ENCODE measurements at places on chromosomes 6 and 20.
A peak's percentile ranks its signal among the peaks of the same experiment; 100 is the strongest.

DNA sequence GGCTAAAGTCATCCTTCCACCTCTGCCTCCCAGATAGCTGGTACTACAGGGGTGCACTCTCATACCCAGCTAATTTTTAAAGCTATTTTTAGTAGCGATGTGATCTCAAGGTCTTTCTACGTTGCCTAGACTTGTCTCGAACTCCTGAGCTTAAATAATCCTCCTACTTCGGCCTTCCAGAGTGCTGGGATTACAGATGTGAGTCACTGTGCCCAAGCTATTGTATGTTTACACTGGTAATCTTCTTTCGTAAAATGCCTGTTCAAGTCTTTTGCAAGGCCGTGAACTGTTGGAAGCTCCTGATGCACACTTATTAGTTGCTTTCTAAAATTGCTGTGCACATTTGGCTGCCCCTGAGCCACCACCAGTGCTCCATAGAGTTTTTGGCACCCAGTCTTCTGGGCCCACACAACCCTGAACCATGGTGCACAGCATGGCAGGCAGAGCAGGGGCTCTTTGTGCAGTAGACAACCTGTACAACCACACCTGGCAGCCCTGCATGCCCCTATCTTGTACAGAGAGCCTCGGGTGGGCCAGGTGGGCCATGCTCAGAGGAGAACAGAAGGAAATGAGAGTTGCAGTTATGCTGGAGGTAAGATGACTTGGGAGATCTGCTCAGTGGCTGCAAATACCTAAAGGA is 33.3 kb downstream of the PDRG1 start:
- no peak for DNase-seq

DNA sequence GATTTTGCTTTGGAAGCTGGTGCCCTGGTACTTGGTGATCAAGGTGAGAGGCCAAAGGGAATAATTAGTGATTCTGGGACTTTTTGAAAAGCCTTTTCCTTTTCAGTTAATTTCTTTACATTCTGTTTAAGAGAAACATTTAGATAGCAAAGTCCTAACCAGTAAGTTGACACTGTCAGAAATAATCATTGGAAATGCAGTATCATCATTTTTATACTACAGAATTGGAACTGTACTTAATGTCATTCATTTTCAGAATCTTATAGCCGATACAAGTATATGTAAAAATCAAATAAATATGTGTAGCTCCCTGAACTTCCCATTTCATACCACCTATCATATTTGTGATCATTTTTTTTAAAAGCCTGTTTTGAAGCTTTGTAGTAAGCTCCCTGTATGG is 27.5 kb downstream of the MCM8 start:
- DNase-seq: no peak

GRCh38 chr20:2656471-2657117 is 4.2 kb downstream of the NOP56 start:
- DNase-seq: no peak

- no peak for DNase-seq
These were observed 904 bp upstream of the UST start for GRCh38 chr6:148745926-148746325.

GRCh38 chr20:18276821-18277220 is 11.5 kb upstream of the ZNF133 start:
- DNase-seq: peak; percentile 91

- DNase-seq: no peak
These were observed 39.7 kb upstream of the ZFP64 start for GRCh38 chr20:52231230-52231746.

- DNase-seq: peak; percentile 58
These were observed 35.5 kb upstream of the ZFAND3 start for GRCh38 chr6:37783856-37784584.

DNA sequence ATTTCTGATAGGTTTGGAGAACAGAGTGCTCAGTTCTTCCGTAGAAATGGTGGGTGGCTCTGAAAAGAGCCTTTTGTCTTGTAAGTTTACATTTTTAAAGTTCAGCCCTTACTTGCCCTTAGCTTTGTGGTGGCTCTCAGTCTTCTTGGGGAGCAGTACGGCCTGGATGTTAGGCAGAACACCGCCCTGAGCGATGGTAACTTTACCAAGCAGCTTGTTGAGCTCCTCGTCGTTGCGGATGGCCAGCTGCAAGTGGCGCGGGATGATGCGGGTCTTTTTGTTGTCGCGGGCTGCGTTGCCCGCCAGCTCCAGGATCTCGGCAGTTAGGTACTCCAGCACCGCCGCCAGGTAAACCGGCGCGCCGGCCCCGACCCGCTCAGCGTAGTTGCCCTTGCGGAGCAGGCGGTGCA is 19.5 kb downstream of the OR2B2 start:
- DNase-seq: no peak

DNA sequence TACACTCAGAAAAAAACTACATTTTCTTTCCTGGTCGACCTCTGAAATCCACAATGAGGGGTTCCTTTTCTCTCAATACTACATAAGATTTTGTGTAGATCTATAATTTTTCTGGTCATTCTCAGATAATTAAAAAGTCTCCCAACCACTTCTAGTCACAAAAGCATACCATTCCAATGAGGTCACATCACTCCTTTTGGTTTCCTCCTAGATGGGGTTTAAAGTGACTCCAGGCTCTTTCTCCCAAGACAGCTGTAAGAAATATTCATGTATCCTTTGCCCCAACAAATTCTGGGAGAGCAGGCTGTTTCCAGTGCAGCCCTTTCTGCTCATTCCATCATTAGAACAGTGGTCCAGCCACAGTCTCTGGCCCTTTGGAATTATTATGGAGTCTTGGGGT is 43.1 kb upstream of the BEND6 start:
- DNase-seq: peak; percentile 37

- no peak for DNase-seq
These were observed 18.3 kb downstream of the SDCBP2 start for GRCh38 chr20:1310506-1311190.

DNA sequence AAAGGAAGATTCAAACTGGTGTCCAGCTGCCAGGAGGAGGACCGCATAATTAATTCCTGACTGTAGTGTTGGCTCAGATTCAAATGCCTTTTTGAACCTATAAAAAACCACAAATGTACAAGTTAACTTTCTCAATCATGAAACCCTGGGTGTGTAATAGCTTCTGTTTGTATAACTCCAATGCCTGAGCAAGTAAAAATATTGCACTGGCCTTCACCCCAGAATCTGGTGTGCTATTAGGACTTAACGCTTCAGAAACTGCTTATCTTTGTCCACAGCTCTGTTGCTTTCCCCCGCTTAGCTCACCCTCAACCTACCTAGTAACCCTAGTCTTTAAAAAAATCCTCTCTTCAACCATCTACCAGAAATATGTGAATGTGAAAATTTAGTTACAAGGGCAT is 119.1 kb upstream of the MAP7 start:
- no peak for DNase-seq

DNA sequence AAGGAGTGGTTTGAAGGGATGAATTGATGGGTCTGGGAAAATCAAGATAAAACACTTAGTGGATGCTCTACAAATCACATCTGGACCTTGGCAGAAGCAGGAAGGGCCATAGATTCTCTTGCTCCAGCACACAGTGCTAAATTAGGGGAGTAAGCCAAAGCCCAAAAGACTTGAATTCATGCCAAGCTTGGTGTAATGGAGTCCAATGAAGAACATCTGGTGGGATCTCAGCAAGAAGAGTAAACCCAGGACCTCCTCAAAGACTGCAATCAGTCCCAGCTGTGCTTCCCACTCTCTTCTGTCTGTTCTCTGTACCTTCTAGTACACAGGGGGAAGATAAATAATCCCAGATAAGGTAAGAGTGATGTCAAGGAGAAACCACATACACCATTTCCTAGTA is 683.4 kb downstream of the RNF144B start:
- DNase-seq: no peak

DNA sequence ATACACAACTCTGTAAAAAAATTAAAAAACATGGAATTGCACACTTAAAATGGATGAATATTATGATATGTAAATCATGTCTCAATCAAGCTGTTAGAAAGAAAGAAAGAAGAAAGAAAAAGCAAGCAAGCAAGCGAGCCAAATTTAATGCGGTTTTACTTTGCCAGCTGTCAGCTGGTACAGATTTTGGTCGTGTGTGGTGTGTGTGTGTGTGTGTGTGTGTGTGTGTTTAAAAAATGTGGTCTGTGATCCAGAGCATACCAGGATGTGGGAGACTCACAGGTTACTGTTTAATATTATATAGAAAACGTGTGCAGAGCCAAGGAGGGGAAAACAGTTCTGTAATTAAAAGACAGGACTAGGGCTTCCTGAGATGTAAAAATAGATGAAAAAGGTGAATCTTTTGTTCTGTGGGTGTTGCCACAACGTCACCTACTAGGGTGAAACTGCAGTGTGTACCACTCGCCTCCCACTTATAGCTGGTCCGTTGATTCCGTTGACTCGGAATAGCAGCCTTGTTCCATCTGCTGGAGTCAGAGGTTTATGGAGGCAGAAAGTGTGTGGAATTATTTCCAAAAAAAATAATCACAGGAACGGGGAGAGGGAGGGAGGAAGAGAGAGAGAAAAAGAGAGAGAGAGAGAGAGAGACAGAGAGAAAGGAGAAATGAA is 197.7 kb downstream of the BCAS1 start:
- DNase-seq: no peak

DNA sequence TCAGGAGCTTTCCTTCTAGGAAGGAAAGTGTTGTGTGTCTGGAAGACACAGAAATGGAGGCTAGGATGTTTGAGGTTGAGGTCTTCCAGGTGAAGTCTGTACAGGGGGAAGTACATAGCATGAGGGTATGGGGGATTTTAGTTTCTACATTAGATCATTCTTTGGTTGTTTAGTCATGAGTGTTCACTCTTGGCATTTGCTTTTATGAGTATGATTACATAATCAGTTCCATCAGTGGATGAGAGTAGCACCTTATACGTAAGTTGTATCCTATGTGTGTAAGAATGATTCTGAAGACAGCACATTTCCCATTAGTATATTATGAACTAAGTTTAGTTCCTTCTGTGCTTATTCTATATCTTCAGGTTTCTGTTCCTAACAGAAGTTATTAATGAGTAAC is 1.9 kb downstream of the CDYL start:
- DNase-seq: no peak
